ENCODE measurements at places on chromosomes 3 and 15.

GRCh38 chr15:74523982-74524381, 17.0 kb upstream of the ARID3B start:
- DNase-seq, result no peak

DNA sequence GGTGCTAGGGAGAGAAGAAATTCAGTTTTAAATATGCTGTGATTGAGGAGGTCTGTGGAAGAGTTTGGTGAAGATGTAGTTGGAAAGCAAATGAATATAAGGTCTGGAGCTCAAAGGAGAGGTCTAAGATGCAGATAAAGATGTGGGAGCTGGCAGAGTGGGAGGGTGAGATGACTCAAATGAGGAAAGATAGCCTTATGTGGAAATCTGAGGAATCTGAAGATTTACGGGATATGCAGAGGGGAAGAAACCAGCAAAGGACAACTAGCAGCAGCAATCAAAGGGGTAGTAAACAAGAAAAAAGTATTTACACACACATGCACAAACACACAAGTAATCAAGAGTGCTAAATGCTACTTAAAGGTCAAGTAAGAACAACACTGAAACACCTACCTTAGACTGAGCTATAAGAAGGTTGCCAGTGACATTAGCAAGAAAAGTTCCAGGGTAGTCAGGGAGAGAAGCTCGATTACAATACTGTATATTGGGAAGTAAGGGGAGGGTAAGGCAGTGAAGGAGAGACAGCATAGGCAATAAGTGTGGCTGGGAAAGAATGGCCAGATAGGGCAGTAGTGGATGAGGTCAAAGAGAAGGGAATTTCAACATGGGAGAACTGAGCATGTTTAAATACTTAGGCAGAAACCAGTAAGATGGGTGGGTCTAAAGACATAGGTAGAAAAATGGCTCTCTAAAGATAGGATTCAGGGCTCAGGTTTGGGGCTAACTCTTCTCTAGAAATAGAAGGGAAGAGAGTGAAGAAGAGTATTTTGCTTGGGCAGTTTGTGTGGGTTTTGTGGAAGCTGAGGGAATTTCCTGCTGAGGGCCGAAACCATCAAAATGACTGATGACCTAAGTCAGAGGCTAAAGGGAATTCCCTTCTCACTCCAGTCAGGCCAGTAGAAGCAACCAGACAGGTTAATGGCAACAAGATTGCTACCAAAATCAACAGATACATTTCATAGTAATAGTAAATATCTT, 8.9 kb downstream of the CMTM6 start:
- no peak for DNase-seq

DNA sequence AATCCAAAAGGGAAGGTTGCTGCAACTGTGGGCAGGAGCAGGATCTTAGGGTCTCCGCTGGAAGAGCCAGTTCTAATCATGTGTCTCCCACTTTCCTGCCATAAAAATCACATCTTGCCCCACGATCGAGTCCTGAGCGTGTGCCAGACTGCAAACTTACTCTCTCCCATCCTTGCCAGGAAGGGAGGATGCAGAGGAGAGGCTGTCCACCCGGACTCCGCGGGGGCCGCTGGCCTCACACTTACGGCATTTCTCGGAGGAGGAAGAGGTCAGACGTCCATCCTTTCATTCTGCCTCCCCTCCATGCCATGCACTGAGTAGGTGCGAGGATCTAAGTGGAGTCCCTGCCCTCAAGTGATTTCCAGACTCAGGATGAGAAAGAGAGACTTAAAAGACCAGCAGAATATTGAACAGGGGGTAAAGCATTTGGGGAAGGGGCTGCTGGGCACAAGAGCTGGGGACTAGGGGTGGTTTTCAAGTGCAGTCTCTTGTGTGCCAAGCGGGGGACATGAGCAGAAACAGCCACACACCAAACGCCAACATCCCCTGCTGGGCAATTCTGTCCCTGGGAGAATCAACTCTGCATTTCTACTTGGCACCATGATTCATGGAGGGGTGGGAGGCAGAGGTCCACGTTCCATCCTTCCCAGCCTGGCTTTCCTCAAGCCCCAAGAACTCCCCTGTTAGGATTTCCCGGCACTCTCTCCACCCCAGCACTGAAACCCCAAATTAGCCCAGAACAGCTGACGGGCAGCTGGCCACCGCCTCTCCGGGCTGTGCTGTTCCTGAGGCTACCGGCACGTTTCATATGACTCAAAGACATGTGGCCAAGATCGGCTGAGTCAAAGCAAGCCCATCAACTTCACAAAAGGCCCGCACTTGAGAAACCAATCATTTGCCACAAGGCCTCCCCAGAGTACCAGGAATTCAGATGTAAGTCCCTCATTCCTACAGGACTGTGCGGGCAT, 11.6 kb downstream of the OXTR start:
- DNase-seq, result no peak

- DNase-seq, result no peak
Observed at GRCh38 chr3:103295974-103296570, 861.3 kb downstream of the ZPLD1 start.

DNA sequence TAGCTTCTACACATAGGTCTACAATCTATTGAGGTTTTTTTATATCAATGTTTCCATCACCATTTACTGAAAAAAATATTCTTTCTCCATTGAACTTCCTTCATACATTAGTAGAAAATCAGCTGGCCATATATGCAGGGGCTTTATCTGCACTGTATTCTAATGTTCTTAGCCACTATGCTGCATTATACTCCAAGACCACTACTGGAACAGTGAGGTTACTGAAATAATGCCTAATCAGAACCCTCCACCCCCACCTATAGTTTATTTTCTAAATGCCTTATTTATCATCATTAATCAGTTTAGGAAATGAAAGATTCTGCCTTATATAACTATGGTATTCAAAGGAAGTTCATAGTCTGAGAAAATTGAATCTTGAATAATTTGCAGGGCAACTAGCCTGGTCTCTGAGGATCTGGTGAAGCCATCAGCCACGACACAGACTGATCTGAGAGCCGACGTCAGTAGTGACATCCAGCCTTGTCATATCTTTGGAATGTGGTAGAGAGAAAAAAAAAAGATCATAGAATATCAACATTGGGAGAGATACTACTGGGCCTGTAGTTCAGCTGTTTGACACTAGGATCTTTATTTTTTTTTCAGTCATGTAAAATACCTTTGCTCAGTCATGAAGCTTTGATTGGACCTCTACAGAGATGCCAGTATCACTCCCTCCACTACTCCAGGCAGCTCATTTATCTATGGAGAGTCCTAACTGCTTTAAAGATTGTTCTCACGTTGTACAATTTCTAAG, 66.6 kb downstream of the P3H2 start:
- DNase-seq, result no peak

DNA sequence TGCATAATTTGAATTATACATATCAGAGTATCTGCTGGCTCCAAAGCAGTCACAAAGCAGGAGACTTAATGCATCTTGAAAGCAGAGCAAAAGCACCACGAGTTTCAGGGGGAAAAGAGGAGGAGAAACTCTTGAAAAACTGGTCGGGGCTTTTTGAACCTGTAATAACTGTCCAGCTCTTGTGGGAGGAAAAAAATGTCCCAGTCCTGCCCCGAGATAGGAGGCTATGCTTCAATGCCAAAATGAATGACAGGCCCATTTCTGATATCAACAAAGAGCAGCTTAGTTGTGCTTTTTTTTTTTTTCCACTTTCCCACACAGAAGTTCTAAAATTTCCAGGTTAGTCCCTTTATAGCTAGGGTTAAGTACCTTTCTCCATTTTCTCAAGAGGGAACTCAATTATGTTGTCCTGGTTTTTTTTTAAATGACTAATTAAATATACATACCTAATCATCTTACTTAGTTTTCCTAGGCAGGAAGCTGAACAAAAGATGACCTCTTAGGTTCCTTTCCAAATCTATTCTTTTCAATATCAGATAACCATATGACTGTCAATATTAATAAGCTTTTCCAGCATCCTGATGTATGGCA, 120.2 kb downstream of the TFDP2 start:
- no peak for DNase-seq

DNA sequence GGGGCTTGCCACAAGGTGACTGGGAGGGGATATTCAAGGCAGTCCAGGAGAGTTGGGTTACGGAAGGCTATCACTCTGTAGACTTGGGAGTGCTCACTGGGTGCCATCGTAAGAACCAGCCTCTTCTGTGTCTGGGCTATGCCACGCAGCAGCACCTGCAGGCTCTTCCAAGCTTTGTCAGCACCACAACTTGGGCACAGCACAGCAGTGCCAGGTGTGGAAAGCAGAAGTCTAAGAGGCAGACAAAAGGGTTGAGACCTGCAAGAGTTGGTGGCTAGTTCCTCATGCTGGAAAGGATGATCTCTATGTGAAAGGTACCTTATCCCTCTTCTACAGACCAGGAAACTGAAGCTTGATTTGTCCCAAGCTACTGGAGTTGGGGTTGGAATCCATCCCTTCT, 15.8 kb downstream of the CX3CR1 start:
- DNase-seq, result no peak

DNA sequence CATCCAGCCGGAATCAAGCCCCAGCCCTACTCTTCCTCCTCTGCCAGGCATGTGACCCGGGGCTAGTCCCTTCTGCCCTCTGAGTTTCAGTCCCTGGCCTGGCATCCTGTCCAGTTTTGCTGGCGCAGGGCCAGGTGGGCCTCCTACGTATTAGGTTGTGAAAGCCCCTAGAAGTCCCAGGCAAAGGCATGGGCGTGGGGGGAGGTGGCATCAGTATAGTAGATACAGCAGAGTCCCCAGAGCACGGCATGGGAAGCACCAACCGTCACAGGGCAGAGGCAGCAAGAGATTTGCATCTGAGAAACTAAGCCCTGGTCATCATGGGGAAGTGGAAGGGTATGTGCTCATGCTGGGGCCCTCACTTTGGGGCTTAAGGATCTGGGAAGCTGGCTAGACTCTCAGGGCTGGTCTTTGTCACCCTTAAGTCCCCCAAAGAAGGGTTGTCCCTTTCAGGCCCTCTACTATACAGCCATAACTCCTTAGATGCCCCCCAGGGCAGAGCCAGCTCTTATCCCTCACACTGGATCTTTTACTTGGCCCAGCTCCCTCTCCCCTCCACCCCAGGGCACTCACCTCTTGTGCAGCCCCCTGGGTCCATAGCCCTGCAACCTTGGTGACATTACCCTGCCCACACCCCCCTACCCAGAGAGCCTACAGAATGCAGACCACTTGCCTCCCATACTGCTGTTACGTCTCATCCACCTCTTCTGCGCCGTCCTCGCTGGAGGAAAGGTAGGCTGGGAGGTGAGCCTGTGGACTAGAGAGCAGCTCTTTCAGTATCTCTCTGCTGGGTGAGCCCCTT, 11.3 kb downstream of the NBEAL2 start:
- no peak for DNase-seq

DNA sequence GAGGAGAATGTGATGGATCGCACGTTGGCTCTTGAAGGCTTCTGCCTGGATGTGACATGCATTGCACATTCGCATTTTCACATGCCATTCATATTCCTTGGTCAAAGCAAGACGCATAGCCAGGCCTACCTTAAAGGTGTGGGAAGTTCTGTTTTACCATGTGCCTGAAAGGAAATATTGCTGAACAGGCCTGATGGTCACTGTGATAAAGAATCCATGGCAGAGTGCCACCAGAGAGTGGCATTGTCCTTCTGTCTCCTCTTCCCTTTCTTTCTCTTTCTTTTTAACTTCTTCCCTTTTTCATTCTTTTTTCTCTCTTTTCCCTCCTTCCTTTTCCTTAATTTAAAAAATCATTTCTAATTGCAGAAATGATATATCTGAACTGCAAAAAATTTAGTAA, 15.9 kb upstream of the MITF start:
- no peak for DNase-seq

GRCh38 chr15:46735115-46735514, 982.2 kb upstream of the SEMA6D start:
- no peak for DNase-seq

GRCh38 chr3:195401943-195402342, 40.9 kb downstream of the ACAP2 start:
- DNase-seq, result no peak

- DNase-seq, result no peak
Observed at GRCh38 chr15:48868536-48868935, 9.4 kb upstream of the EID1 start.

Data from activated CD4-positive, CD25-positive, alpha-beta regulatory T cell treated with anti-CD3 and anti-CD28 coated beads, Interleukin-2, amount 50 U/mL, for 72 hours (primary cell).